Caco-2 (cell line): ENCODE measurements at places on chromosomes 2 and 18. TPM values are rescaled to one million over a fixed set of nuclear protein-coding genes. Genes with fewer than 3 reads are reported as not detected.

GAD1 gene
- 14.7 and 18.5 TPM in 2 replicates for total RNA-seq

AQP12A gene
- not detected in 2 replicates for total RNA-seq

COLEC11 gene
- total RNA-seq: not detected in 2 replicates

HK2 gene
- 19.9 and 22.6 TPM in 2 replicates for total RNA-seq

DNAJC5G gene
- 0.25 and 0.51 TPM in 2 replicates for total RNA-seq

NPHP1 gene
- 2.0 and 3.1 TPM in 2 replicates for total RNA-seq

EVX2 gene
- total RNA-seq: 0.07 TPM in 1 of 2 replicates, not detected in the other

TRIM43 gene
- not detected in 2 replicates for total RNA-seq

CD8A gene
- 1.5 and 1.6 TPM in 2 replicates for total RNA-seq

MGAT5 gene
- total RNA-seq: 21.7 and 22.1 TPM in 2 replicates

NT5C1B gene
- not detected in 2 replicates for total RNA-seq

TMEM200C gene
- total RNA-seq: 0.05 TPM in 1 of 2 replicates, not detected in the other

M1AP gene
- total RNA-seq: not detected in 2 replicates

TXNDC2 gene
- total RNA-seq: not detected in 2 replicates

ATP6V1B1 gene
- 2.6 and 4.0 TPM in 2 replicates for total RNA-seq

CXCR1 gene
- total RNA-seq: not detected in 2 replicates

EVA1A gene
- 0.25 and 0.53 TPM in 2 replicates for total RNA-seq

TEKT4 gene
- total RNA-seq: not detected in 2 replicates

PJVK gene
- total RNA-seq: 2.1 and 2.9 TPM in 2 replicates

RND3 gene
- 70.9 and 75.0 TPM in 2 replicates for total RNA-seq

FAM237A gene
- not detected in 2 replicates for total RNA-seq

KCNG2 gene
- total RNA-seq: not detected in 2 replicates

HOXD12 gene
- not detected in 2 replicates for total RNA-seq

MAP3K19 gene
- total RNA-seq: not detected in 2 replicates

UCN gene
- total RNA-seq: 0.86 TPM in 1 of 2 replicates, not detected in the other

RAX gene
- not detected in 2 replicates for total RNA-seq

SOX11 gene
- total RNA-seq: not detected in 2 replicates

SERPINB3 gene
- total RNA-seq: not detected in 2 replicates

KCNE4 gene
- not detected in 2 replicates for total RNA-seq

UGT1A8 gene
- 0.14 and 0.50 TPM in 2 replicates for total RNA-seq

CD302 gene
- 7.5 and 7.6 TPM in 2 replicates for total RNA-seq

MLPH gene
- not detected in 2 replicates for total RNA-seq

EPG5 gene
- 10.6 and 12.0 TPM in 2 replicates for total RNA-seq
